ENCODE measurements at places on chromosomes 1 and 21. TPM values are rescaled to one million over a fixed set of nuclear protein-coding genes. Genes with fewer than 3 reads are reported as not detected.

- DNase-seq = peak; percentile 62
These were observed 524 bp upstream of the TMCO4 start for GRCh38 chr1:19800076-19800804.

- peak; percentile 60 for DNase-seq
These were observed 591 bp downstream of the KCTD3 start for GRCh38 chr1:215567491-215568298.

DNA sequence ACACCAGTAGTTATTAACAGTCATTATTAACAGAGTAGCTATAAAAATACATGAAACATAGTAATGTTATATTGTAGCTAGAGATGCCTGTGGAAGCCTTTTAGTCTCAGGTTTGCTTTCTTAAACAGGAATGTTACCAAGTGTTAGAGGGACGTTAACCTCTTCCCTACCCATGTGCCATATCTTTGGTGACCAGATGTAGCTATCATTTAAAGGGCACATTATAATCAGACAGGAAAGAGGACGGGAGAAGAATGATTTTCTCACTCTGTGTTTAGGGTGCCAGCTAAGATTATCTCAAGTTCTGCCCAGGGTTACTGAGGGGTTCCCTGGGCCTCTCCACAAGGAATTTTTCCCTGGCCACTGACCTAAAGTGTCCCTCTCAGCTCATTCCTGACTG lies 20.9 kb upstream of the UBL4B start:
- no peak for DNase-seq

DNA sequence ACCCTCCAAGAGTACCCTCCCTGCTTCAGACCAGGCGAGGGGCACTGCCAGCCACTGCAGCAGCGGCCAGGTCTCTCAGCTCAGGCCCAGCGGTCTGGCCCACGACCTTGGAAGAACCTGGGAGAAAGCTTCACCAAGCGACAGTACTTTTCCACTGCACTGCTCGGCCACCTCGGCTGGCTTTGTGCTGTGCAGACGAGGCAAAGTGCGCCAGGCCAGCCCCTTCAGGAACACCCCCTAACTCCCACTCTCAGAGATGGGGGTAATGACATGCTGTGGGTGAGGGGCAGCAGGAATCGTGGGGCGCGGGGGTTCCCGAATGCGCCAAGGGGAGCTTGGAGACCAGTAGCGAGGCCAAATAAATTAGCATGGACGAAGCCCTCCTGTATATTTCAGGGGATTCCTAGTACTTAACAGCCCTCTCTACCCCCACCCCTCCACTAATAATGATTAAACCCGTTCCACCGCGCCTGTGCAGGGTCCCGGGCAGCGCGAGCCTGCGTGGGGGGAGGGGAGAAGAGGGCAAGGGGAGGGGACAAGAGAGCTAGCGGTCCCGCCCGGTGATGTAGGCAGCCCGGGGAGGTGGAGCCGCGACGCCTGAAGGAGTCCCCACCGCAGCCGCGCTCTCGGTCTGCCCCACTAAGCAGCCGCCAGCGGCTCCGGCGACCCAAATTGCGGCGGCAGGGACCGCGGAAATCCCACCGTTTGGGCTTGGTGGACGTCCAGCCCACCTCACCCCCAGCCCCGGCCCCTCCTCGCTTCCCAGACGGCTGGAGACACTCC lies at the start of gene FAM43B:
Gene FAM43B (plus strand): TSS at position 629 of the 783 bp plus-strand sequence. CDS start 401 bp downstream, outside the sequence.
- DNase-seq = peak; percentile 95

DNA sequence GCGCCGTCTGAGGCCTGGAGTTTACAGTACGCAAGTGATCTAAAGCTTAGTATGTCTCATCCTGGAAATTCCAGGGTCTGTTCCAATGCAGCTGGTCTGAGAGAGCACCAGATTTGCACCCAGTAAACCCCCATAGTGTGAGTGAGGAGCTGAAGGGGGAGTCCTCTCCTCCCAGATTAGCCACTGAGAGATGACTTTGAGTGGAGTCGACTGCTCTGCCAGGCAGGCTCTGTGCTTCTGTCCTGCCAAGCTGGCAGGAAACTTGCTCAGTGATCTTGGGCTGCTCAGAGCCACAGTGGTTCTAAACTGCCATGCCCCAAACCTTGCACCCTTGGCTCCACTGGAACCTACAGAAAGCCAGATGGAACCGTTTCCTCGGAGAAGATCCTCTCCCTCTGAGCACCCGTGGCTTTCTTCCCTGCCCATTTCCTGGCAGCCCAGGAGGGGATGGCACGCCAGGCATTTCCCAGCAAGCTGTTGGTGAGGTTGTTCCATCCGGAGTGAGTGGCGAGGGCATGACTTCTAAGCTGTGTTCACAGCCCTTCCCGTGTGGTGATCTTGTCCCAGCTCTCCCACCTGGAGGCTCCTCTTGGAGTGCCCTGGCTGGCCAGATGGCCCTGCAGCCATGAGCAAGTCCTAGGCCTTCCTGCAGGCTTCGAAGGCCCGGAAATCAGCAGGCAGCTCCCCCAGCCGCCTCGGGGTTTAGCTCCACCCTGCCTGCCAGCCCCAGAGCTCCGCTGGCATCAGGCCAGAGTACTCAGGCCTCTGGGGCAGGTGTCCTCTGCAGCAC lies 125.9 kb upstream of the VAMP3 start:
- DNase-seq = no peak

Gene RGS8
- 1.2 TPM for total RNA-seq

- no peak for DNase-seq
These were observed 20.3 kb downstream of the FASLG start for GRCh38 chr1:172679000-172679772.
